ENCODE measurements at places on chromosomes 12 and 14.
A peak's percentile ranks its signal among the peaks of the same experiment; 100 is the strongest.

DNA sequence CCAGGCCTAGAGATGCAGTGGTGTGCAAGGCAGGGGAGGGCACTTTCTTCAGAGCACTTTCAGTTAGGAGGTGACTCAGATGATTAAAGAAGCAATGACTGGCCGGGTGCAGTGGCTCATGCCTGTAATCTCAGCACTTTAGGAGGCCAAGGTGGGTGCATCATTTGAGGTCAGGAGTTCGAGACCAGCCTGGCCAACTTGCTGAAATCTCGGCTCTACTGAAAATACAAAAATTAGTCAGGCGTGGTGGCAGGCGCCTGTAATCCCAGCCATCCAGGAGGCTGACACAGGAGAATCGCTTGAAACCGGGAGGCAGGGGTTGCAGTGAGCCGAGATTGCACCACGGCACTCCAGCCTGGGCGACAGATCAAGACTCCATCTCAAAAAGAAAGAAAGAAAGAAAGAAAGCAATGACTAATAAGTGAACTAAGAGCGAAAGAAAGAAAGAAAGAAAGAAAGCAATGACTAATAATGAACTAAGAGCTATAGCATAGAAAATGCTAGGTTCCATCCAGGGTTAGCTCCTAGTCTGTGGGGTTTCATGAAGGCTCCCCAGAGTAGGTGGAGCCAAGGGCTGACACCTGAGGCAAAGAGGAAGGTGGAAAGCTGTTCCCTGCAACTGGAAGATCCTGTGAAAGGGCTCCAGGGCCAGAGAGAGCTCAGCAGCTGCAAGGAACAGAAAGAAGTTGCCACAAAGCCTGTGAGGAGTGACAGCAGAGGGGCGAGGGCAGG, 334.5 kb downstream of the CACNA1C start:
- no peak for DNase-seq

DNA sequence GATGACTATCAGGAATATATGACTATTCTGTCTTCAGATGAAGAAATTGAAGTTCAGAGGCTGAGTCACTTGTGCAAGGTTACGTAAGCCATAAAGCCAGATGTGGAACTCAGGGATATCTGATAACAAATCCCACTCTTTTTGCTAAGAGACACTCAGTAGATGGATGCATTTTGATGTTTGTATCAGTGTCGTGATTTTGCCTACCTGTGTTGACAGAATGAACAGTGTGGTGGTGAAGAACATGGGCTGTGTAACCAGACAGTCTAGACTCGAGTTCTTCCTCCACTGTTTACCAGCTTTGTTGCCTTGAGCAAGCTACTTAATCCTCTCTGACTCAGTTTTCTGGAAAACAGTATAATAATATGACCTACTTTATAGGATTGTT, 93.9 kb downstream of the DAAM1 start:
- no peak for DNase-seq

GRCh38 chr12:99055299-99055698, 410.2 kb downstream of the APAF1 start:
- no peak for DNase-seq

- no peak for DNase-seq
Measured at GRCh38 chr14:99562856-99563748, 40.9 kb downstream of the CCDC85C start.

DNA sequence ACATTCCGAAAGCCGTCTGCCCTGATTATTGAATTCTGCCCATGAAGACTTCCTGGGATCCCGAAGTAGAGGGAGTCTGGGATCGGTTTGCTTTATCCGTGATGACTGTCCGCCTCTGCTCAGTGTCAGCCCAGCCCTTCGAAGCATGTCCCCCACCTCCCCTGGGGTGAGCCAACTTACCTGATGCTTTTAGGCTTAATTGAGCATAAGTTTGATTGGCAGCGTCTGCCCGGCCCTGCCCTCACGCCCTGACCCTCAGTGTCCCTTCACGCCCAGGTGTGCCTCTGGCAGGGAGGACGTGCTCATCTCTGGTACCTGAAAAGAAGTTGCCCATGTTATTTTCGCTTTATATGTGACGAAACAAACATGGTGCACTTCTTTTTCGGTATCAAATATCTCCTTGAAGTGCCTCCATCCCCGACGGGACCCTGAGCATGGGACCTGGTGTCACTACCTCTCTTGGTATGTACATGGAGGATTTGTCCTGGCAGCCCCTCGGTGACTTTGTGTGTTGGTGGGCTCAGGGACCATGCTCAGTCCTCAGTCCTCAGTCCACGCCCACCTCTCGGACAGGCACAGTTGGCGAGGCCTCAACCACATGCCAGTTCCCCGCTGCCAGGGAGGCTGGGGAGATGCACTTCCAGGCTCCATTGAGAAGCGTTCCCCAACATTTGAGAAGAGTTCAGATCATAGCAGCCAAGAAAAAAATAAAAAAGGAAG, 130.1 kb upstream of the RTL1 start:
- DNase-seq: no peak

GRCh38 chr14:75022655-75023054, 19.9 kb downstream of the EIF2B2 start:
- peak; percentile 11 for DNase-seq

DNA sequence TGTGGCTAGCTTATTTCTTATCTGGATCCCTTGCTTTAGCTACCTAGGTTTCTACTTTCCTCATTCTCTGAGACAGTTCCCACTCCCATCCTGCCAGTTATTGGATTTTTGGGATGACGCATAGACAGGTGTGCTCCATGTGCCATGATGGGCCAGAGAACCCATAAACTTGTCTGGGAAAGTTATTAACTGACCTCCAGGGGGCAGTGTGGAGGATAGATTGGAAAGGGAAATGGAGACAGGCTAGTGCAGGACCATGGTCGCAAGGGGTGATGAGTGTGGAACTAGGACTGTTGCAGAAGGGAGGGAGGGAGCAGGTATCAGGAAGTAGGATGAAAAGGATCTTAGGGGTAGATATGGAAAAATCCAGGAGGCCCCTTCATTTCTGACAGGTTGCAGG, 80.3 kb downstream of the ESRRB start:
- DNase-seq: peak; percentile 19

DNA sequence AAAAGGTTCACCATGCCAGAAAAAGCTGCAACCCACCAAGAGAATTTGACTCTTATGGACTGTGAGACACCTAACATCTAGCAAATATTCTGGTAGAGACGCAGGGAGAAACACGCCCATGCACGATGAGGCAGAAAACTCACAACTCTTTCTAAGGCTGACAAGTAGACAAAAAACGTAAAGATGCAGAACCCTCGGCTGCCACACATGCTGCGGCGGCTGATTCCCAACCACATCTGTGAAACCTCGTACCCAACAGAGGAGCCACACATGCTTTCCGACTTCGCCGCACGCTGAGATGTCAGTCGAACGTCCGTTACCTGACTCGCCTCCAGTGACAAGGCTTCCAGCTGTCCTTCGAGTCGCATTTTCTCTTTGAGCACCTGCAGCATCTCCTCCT, 21.8 kb downstream of the GOLGA3 start:
- no peak for DNase-seq

- DNase-seq: peak; percentile 54
Measured at GRCh38 chr12:95805864-95806671, 15.5 kb upstream of the NTN4 start.

- DNase-seq: no peak
Measured at GRCh38 chr14:62689733-62690132, 355.5 kb downstream of the KCNH5 start.

- no peak for DNase-seq
Measured at GRCh38 chr12:71282020-71282419, 124.2 kb upstream of the TSPAN8 start.

- DNase-seq: peak; percentile 26
Measured at GRCh38 chr12:120115692-120116440, 687 bp downstream of the RAB35 start.

- DNase-seq: no peak
Measured at GRCh38 chr12:124432376-124432775, 135.0 kb downstream of the NCOR2 start.

- DNase-seq: no peak
Measured at GRCh38 chr12:85781766-85782165, 54.4 kb downstream of the RASSF9 start.

DNA sequence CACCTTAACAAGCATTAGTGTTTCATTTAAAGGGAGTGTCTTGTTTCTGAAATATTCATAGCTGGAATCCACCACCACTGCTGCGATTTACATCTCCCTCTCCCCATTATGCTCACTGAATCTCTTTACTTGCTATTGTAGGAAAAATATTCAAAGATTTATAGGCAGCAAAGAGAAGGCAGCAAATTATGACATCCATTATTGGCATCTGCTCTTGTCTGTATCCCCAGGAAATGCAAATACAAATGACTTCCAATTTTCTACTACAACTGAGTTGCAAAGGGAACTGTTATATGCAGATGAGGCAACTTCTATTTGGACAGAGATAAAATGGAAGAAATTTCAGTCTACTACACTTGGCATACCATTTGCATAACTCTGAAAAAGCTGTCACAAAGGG, 88.4 kb upstream of the PRKD1 start:
- no peak for DNase-seq

- no peak for DNase-seq
Measured at GRCh38 chr12:65196762-65197567, 27.6 kb downstream of the LEMD3 start.

GRCh38 chr12:53207042-53207441, at the start of gene ITGB7:
Gene ITGB7 (minus strand): TSS chr12:53207251. CDS start chr12:53200443, 6,808 bp downstream.
- DNase-seq: peak; percentile 77

DNA sequence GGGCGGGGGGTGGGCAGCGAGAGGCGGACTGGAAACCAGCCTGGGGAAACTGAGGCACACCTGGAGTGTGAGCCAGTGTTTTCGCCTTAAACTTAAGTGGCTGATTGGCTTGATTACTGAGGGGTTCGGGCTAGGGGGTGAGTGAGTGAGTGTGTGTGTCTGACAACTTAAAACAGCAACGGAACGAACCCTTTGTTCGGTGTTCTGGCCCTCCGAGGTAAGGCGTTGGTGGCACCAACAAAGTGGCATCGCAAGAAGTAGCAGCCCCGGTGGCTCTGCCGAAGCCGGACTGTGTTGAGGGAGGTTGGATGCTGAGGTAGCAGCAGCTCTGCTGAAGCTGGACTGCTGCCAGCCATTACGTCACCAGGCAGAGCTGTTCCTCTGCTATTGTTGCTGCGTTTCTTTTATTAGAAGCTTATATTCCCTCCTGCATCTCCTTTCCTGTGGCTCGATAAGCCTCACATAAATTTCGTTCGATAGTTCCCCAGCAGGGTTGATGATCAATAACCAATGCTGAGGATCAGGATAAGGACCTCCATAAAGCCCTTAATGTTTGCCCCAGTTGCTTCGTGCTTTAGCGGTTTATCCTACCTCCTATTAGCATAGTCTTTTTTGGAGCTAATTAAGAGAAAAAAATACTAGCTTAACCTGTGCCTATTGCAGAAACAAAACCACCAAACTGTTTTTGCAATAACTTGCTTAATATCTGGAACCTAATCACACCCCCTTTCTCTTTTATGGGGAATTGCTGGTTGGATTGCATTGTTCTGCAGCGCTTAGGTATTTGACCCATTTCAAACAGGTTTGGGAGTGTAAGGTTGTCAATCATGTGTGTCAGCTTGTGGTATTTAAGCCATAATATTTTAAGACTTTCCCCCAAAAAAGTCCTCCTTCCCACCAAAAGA, 1.3 kb downstream of the GPR137C start:
- DNase-seq: peak; percentile 84

DNA sequence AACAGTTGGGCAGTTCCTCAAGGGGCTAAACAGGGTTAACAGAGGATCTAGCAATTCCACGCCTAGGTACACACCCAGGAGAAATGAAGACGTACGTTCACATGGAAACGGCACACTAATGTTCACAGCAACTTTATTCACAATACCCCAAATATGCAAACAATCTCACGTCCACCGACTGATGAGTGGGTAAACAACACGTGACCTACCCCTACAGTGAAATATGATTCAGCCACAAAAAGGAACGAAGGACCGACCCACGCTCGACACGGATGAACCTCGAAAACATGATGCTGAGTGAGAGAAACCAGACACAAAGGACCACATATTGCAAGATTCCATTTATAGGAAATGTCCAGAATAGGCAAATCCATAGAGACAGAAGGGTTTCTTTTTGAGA, 112.7 kb downstream of the NCOR2 start:
- DNase-seq: no peak

DNA sequence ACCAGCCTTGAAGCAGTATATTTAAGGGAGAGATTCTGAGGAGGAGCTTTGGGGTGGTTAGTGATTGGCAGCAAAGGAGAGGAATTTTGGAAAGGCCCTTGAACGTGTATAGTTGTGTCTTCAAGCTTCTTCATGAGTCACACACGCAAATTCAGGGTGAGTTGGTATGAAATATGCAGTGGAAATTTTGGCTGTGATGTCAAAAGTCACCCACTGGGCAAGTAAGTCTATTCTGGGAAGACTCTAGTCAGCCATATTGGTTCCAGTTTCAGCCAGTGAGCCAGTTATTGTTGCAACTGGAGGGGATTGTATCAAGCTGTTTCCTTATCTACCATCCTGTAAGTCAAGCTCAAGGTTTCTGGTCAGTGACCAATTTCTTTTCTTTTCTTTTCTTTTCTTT, 32.0 kb upstream of the VASH1 start:
- no peak for DNase-seq

- DNase-seq: no peak
Measured at GRCh38 chr12:129009833-129010622, 156.8 kb downstream of the GLT1D1 start.

DNA sequence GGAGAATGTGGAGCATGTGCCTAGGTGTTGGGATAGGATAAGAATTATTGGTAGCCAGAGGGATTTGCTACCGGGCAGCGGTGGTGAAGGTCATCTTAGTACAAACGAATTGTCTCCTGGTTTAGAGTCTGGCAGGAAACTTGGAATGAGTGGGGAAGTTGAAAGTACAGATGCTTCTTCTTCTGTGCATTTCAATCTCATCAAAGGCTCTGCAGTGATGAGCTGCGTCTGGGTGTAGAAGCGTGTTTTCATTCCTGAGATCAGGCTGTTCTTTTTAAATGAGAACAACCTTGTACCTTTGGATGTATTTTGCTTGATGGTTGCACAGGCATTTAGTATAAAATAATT, 2.1 kb downstream of the WNK1 start:
- peak; percentile 16 for DNase-seq

- no peak for DNase-seq
Measured at GRCh38 chr12:130978785-130979184, 25.1 kb downstream of the ADGRD1 start.

DNA sequence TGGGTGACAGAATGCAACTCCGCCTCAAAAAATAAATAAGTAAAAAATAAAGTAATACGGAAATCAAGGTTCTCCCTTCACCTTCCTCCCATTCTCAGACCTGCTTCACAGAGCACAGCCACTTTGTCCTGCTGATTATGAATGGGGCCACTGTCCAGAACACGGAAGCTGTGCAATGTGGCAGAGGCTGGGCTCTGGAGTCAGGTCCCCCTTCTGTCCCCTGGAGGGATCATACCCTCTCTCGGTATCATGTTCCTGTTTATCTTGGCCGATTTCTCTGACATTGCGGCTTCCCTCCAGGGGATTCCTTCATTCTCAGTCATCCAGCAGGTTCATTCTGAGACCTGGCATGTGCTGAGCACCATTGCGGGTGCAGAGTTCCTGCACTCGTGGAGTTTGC, 11.3 kb downstream of the PPP2R5C start:
- no peak for DNase-seq

- no peak for DNase-seq
Measured at GRCh38 chr12:58026426-58026825, 85.1 kb downstream of the ATP23 start.

GRCh38 chr12:72865921-72866320, 593.8 kb downstream of the TRHDE start:
- no peak for DNase-seq
